ENCODE measurements at places on chromosomes 16 and 17.

- no peak for DNase-seq
Measured at GRCh38 chr16:11743308-11744074, 834 bp upstream of the TXNDC11 start.

DNA sequence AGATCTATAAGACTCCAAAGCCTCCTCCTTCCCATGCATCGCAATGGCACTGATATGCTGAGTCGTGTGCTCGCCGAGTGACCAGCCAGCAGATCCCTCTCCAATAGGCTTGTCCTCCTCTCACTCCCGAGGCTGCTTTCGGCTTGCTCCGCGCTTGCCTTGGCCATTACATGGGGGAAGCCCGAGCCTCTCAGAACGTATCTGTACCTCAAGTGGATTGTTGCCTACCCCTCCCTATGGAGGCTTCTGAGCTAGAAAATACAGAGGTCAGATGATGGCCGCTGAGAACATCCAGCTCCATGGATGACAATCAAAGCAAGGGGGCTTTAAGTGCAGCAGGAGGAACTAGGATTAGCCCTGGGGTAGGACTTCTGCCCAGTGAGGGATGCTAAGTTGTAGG lies 7.7 kb upstream of the NLRP1 start:
- no peak for DNase-seq

DNA sequence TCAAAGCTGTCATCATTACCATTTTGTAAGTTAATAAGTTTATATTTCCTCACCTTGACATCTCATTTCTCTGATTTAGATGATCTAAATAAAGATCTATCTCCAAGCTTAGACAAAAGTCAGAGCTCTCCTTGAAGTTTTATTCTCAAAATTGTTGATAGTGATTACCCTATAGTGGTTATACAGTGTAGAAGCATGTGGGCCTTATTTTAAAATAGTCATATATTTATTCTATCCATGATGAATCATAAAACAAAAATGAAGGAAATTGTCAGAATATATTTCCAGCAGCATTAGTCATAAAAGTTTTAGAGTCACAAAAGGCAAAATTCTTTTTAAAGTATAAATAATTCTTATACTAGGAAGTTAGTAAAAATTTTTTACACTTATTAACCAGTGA lies 49.0 kb downstream of the RHOT1 start:
- no peak for DNase-seq

DNA sequence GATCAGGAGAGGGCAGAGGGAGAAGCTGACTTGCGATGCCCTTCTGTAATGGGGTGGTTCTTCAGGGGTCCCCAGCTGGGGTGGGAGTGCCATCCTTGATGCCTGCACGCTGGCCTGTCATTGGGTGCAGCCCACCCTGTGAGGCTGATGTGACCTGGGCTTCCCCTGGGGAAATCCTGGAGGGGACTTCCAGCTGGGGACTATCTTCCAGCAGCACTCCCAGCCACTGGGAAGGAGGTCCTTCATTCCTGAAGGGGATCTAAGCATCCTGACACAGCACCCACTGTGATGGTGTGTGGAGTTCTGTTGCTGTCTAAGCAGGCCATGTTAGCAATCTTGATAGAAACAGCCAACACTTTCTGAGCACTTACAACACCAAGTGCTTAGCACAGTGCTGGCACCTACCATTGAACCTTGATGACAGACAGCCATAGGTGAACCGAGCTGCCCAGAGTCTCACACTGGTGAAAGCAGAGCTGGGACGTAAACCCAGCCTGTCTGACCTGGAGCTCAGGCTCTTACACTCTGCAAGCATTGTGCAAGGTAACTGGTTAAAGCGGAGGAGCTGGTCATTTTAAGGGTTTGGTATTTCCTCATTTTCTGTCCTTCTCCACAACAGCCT lies 211.3 kb downstream of the CCDC182 start:
- DNase-seq = no peak

- DNase-seq = no peak
Measured at GRCh38 chr17:41322094-41322902, 6.8 kb upstream of the KRTAP17-1 start.

DNA sequence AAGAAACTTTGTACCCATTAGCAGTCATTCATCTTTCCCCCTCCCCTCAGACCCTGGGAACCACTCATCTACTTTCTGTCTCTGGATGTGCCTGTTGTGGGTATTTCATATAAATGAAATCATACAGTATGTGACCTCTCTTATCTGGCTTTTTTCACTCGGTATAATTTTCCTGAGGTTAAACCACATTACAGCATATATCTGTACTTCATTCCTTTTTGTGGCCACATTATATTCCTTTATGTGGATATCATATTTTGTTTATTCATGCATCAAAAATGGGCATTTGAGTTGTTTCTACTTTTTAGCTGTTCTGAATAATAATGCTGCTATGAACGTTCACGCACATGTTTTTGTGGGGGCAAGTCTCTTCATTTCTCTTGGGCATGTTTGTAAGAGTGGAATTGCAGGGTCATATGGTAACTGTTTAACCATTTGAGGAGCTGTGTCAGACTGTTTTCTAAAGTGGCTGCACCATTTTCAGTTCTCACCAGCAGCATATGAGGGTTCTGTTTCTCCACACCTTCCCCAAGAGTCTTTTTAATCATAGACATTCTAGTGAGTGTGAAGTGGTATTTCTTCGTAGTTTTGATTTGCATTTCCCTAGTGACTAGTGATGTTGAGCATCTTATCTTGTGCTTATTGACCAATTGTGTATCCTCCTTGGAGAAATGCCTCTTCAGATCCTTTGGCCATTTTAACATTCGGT lies 3.8 kb downstream of the SNX29 start:
- DNase-seq = no peak

DNA sequence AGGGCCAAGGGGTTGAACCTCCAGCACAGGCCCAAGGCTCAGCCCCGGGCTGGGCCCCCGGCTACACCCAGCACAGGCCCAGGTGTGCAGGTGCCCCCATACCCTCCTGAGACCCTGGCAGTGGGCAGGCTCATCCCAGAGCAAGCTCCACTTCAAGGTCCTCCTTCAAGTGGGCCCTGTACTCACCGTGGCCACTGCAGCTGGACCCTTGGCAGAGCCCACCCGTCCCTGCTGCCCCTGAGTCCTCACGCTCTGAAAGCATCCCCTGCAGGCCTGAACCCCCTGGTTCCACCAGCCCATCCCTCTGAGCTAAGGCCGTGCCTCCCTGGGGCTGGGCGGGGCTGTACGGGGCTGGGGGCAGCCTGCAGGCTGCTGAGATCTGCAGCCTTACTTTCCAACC lies 11.2 kb upstream of the CACNA1H start:
- DNase-seq = no peak

- peak; percentile 64 for DNase-seq
Measured at GRCh38 chr16:87895641-87896141, 26.4 kb upstream of the SLC7A5 start.

GRCh38 chr17:6651919-6652452 lies 424 bp downstream of the C17orf100 start:
- DNase-seq = no peak

GRCh38 chr16:69064124-69064763 lies 41.2 kb upstream of the HAS3 start:
- no peak for DNase-seq

DNA sequence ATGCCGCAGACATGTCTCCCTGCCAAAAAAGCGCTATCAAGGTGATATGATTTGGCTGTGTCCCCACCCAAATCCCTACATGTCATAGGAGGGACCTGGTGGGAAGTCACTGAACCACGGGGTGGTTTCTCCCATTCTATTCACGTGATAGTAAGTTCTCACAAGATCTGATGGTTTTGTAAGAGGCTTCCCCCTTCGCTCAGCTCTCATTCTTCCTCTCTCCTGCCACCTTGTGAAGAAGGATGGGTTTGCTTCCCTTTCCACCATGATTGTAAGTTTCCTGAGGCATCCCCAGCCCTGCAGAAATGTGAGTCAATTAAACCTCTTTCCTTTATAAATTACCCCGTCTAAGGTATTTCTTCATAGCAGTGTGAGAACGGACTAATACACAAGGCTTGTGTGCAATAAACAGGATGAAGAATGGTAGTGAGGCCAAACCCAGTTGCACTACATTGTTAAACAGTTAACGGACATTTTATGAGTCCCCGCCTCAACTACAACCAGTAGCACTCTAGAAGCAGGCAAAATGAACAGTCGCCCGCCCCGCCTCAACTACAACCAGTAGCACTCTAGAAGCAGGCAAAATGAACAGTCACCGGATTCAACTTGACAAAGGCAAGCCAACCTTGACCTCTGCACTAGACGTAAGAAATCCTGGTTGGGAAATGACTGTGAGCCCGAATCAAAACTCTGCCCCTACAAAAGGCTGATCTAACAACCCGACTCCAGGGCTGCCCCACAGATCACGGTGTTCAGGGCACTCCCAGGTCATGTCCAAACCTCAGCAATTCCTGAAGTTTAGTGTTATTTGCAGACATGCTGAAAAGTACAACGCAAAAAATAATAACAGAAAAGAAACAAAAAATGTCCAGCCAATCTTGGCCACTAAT lies 26.3 kb downstream of the VPS53 start:
- no peak for DNase-seq

DNA sequence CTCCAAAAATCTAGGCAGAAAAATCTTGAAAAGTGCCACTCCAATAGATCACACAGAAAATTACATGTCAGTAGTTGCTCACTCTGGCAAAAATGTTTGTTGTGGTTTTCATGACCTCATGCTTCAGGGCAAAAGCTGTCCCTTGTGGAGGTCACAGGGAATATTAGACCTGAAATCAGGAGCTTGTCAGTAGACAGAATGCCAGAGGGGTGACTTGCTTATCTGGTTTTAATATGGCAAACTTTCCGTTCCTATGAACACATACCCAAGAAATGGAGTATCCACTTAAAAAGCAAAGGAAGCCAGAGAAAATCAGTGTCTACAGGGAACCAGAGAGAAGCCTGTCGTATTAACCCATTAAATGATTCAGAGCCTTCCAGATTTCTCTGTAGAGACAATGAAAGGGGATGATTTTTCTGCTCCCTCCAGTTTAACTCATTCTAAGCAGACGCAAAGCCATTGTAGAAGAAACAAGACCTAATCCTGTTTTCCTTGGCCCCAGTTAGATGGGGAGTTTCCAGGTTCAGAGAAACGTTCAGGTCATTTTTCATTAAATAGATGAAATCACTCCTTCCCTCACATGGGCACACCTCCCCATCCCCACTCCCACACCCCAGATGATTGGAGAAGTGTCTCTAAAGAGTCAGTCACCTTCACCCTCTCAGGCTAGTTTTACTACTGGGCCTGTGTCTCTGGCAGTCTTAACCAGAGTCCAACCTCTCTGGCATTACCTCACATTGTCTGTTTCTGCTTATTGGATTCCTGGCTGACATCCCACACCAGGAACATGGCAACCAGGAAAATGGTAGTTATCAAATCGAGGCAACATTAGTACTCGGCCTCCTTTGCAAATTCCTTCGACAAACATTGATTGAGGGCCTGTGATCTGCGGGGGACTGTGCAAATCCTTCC lies 6.0 kb downstream of the SOX9 start:
- DNase-seq = no peak

DNA sequence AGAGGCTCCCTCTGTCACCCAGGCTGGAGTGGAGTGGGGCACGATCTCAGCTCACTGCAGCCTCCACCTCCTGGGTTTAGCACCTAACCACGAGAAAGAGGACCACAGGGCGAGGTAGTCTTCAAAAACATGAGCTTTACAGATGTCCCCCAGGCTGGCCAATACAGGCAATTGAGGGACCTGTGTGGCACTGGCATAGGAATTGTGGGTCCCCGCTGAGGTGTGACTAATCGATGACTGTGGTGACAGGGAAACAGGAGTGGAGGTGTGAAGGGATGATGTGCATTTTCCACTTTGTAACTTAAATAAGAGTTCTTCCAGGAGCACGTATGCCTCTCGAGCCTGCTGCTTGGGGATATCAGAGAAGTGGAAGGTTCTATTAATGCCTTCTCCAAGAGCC lies 12.6 kb upstream of the ARHGAP17 start:
- no peak for DNase-seq

DNA sequence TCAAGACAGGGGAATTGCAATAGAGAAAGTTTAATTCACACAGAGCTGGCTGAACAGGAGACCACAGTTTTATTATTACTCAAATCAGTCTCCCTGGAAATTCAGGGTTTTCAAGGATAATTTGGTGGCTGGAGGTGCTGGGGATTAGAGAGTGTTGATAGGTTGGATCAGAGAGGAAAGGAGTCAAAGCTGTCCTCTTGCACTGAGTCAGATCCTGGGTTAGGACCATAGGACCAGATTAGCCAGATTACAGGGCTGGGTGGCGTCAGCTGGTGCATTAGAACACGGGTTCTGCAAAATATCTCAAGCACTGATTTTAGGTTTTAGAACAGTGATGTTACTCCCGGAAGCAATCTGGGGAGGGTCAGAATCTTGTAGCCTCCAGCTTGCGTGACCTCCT lies 1.8 kb upstream of the NSMCE1 start:
- DNase-seq = no peak

GRCh38 chr17:43070872-43071271 lies 45.8 kb downstream of the RND2 start:
- no peak for DNase-seq

DNA sequence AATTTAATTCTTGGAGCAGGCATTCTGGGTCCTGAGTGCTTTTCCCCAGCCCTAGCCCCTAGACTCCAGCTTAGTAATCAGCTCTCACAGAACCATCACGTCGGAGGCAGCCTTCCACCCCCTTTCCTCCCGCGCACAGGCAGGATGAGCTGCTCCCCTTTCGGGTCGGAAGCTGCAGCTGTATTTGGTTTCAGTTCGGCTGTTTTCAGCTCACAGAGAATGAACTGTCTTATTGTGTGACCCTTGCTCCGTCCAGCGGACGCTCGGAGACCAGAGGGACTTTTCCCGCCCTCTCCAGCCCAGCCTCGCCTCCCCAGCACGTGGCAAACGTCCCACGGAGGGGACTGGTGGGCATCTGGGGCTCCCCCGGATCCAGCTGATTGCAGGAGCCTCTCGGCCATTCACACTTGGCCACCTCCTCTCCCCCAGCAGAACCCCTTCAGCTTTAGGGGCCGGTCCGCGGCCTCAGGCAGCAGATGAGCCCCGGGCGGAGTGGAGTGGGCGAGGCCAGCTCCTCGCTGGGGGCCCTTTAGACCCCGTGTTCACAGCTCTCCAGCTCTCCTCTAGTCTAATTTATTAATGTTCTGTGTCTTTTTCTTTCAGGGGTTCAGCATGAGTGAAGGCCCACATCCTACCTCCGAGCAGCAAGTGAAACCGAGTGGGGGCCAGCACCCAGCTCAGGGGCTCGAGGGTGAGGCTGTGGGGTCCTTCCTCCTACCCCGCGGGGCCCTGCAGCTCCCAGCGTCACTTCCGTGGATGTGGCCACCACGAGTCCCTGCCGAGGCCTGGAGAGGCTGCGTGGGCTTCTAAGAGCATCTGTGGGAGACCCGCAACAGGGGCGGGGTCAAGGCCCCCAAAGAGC lies 863 bp upstream of the UTS2R start:
- DNase-seq = no peak

DNA sequence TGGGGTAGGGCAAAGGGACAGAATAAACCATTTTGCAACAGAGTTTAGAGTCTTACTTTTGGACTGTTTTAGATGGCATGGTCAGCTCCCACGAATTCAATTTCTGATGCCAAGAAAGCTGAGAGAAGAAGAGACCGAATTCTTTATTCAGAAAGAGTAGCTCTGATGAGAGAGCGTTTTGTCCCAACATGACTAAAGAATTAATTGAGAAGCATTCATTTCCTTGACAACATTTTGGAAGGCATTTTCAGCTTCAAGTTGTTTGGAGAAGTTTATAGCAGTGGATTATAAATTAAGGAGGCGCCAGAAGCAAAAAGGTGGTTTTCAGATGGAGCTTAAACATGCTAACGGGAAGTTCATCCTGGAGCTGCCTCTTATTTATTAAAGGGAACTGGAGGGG lies 12.2 kb downstream of the GAN start:
- DNase-seq = no peak
